Left ventricle myocardium inferior (tissue), 1 donor: ENCODE measurements at places on chromosomes 3 and 15. TPM values are rescaled to one million over a fixed set of nuclear protein-coding genes. Genes with fewer than 3 reads are reported as not detected.
A peak's percentile ranks its signal among the peaks of the same experiment; 100 is the strongest.

DNA sequence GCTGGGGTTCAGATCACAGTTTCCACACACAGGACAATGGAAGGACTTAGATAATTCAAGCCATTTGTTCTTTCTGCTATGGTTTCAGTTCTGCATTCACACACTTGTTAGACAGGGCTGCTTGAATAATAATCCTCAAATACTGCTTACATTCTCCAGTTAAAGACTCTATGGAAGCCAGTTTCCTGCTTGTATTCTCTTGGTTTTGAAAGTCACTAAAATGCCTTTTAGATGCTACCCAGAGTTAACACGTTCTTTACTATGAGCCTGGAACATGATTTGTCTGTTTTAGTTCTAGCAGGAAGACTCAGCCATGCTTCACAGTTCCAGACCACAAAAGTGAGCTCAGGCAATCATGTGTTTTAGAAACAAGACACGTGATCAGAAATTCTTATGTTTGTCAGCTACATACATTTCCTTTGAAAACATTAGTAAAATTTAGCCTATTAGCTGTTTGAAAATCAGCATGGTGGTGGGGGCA, 152.4 kb downstream of the LEKR1 start:
- DNase-seq: no peak
- H3K4me3 ChIP-seq: no peak overlapping the region
- no peaks in the 10 kb centered on the region for H3K36me3 ChIP-seq
- H3K27ac ChIP-seq: no peak overlapping the region
- no peaks in the 10 kb centered on the region for H3K4me1 ChIP-seq

GRCh38 chr15:91807122-91807521, 46.4 kb upstream of the SLCO3A1 start:
- no peaks in the 10 kb centered on the region for H3K36me3 ChIP-seq
- no peak overlapping the region for H3K27ac ChIP-seq
- H3K27me3 ChIP-seq: no peaks in the 10 kb centered on the region
- no peak for DNase-seq

DNA sequence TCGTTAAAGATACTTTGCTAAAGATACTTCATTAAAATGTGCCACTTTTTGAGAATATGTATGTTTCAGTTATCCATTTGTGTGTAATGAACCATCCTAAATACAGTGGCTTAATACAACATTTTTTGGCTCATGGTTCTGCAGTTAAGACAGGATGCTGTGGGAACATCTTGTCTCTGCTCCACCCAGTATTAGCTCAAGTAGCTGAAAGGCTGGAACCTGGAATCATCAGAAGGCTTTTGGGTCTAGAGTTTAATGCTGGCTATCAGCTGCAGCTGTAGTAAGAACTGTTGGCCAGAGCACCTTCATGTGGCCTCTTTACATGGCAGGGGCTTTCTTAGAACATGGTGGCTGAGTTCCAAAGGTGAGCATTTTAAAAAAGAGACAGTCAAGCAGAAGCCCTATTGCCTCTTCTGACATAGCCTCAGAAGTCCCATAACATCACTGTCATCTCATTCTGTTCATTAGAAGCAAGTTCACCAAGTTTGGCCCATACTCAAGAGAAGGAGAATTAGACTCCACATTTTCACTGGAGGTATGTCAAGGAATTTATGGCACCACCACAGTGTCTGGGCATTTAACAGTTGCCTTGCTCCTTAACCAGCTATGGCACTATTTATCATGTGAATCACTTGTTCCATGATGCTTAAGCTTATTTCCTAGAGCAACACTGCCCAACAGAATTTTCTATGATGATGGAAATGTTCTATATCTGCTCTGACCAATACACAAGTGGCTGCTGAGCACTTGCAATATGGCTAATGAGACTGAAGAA, 70.4 kb upstream of the PDZRN3 start:
- no peaks in the 10 kb centered on the region for H3K27me3 ChIP-seq
- H3K36me3 ChIP-seq: no peaks in the 10 kb centered on the region
- H3K4me3 ChIP-seq: no peak overlapping the region
- H3K27ac ChIP-seq: no peak overlapping the region
- H3K4me1 ChIP-seq: no peaks in the 10 kb centered on the region

GRCh38 chr15:90885432-90886290, 1.4 kb downstream of the FES start:
- H3K4me1 ChIP-seq: peaks cover 60% of the 10 kb centered on the region
- no peaks in the 10 kb centered on the region for H3K27me3 ChIP-seq
- peak overlapping the region; percentile 81 for H3K4me3 ChIP-seq
- DNase-seq: peak; percentile 83
- H3K36me3 ChIP-seq: peaks cover 51% of the 10 kb centered on the region

- no peaks in the 10 kb centered on the region for H3K4me1 ChIP-seq
- no peaks in the 10 kb centered on the region for H3K36me3 ChIP-seq
- no peak overlapping the region for H3K4me3 ChIP-seq
- DNase-seq: no peak
- no peak overlapping the region for H3K27ac ChIP-seq
Measured at GRCh38 chr3:6416049-6416661, 444.8 kb upstream of the GRM7 start.

GRCh38 chr3:38601956-38602550, 47.4 kb downstream of the SCN5A start:
- H3K27me3 ChIP-seq: no peaks in the 10 kb centered on the region
- H3K4me1 ChIP-seq: no peaks in the 10 kb centered on the region
- no peak for DNase-seq
- no peak overlapping the region for H3K27ac ChIP-seq

DNA sequence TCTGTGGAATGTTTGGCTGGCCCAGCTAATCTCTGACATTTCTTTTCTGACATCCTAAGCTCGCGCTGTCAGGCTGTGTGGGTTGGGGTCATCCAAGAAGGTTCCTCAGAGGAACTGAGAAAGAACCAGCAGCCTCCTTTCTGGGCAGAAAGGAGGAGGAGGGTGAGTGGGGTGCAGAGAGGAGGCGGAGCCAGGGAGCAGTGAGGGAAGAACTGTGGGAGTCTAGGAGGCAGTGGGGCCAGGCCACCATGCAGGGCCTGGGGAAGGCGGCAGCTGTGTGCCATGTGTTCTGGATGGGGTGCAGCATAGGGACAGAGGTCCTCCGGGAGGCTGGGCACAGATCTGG, 5.3 kb downstream of the SEMA7A start:
- no peaks in the 10 kb centered on the region for H3K36me3 ChIP-seq
- no peak overlapping the region for H3K4me3 ChIP-seq
- peaks cover 14% of the 10 kb centered on the region for H3K27me3 ChIP-seq
- H3K27ac ChIP-seq: no peak overlapping the region

GRCh38 chr3:43729707-43730414, 39.1 kb downstream of the ABHD5 start:
- H3K27me3 ChIP-seq: no peaks in the 10 kb centered on the region
- no peak for DNase-seq
- no peak overlapping the region for H3K27ac ChIP-seq
- no peaks in the 10 kb centered on the region for H3K36me3 ChIP-seq
- H3K4me1 ChIP-seq: peaks cover 3% of the 10 kb centered on the region

The TIMP4 gene
- 12.3 TPM for total RNA-seq

DNA sequence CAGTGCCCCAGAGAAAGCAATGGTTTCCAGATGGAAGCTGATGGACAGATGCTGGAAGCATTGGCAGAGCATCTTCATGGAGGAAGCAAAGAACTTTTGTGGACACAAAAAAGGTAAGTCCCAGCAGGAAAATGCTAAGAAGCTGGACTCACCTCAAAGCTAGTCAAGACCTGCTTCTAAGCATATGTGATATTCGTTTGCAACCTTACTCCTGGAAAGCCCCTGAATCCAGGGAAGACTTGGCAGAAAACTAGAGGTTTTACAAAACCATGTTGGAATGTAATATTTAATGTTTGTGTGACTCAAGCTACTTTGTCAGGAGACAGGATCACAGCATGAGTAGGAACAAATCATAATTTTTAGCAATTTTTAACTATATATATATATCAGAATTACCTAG, 288.2 kb downstream of the BCHE start:
- H3K4me1 ChIP-seq: no peaks in the 10 kb centered on the region
- H3K27ac ChIP-seq: no peak overlapping the region
- no peaks in the 10 kb centered on the region for H3K36me3 ChIP-seq
- no peak for DNase-seq

The TMEM40 gene
- total RNA-seq: 4.5 TPM

DNA sequence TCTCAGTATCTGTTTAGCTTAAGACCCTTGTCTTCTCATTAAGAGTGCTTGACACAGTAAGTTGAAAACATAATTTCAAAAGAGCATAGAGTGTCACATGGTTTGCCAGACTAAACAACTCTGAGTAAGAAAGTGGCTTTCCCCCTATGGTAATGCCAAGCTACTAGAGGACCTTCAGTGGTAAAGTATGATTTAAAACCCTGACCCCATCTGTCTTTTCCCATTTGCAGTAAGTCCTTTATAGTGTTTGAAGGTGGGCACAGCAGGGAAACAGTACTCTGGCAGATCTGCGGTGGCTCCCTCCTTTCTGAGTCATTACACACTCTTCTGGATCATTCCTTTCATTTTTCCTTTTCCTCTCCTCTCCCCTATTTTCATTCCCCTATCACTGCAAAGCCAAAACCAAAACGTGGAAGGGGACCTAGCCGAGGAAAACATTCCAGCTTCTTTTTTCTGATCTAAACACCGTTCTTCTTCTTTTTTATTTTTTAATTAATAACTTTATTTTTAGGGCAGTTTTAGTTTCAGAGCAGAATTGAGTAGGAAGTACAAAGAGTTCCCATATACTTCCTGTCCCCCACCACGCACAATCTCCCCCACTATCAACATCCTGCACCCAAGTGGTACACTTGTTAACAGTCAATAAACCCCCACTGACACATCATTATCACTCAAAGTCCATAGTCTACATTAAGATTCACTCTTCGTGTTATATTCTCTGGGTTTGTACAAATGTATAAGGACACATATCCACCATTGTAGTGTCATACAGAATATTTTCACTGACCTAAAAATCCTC, 74.7 kb downstream of the PPARG start:
- H3K4me3 ChIP-seq: no peak overlapping the region
- DNase-seq: no peak
- peaks cover 5% of the 10 kb centered on the region for H3K4me1 ChIP-seq
- no peaks in the 10 kb centered on the region for H3K27me3 ChIP-seq
- no peak overlapping the region for H3K27ac ChIP-seq
- H3K36me3 ChIP-seq: no peaks in the 10 kb centered on the region

The PLA2G4D gene
- total RNA-seq: not detected

- no peaks in the 10 kb centered on the region for H3K4me1 ChIP-seq
- no peak for DNase-seq
- H3K36me3 ChIP-seq: no peaks in the 10 kb centered on the region
- H3K4me3 ChIP-seq: no peak overlapping the region
- H3K27me3 ChIP-seq: no peaks in the 10 kb centered on the region
Measured at GRCh38 chr15:95973566-95974256, 356.8 kb upstream of the NR2F2 start.

The CD80 gene
- not detected for total RNA-seq

DNA sequence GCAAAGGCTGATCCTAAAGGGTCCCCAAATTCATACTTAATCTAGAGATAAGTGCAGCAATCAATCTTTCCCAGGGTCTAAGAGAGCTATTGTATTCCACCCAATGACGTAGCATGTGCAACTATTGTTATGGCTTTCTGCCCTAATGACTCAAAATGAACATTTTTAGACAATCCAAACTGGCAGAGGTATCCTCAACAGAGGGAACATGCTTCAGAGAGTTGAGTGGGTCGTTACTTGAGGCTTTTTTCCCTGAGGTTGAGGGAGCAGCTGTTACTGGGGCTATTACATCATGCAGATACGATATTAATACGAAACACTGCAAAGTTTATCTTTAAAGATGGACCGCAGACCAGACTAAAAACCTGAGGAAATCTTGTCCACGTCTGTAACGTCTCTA, 278.3 kb upstream of the WNT5A start:
- no peak for DNase-seq
- H3K36me3 ChIP-seq: no peaks in the 10 kb centered on the region
- H3K27ac ChIP-seq: no peak overlapping the region
- no peak overlapping the region for H3K4me3 ChIP-seq
- H3K27me3 ChIP-seq: peaks cover 10% of the 10 kb centered on the region
- H3K4me1 ChIP-seq: no peaks in the 10 kb centered on the region

DNA sequence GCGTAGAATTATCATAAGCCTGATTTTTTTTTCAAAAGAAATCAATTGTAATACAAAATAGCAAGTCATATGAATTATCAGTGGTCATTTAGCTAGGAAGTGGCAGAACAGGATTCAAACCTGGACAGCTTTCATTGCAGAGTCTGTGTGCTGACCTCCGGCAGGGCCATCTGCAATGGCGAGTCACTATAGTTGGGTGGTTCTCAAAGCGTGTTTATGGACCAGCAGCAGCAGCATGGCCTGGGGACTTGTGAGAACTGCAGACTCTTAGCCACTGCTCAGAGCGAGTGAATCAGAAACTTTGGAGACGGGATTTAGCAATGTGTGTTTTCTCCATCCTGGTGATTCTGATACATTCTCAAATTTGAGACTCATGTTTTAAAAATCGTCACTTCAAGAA, 202.3 kb upstream of the SUCLG2 start:
- no peaks in the 10 kb centered on the region for H3K27me3 ChIP-seq
- no peak overlapping the region for H3K27ac ChIP-seq
- DNase-seq: no peak
- no peaks in the 10 kb centered on the region for H3K36me3 ChIP-seq

- no peak overlapping the region for H3K4me3 ChIP-seq
- DNase-seq: no peak
- no peaks in the 10 kb centered on the region for H3K27me3 ChIP-seq
- peak overlapping the region; percentile 78 for H3K27ac ChIP-seq
Measured at GRCh38 chr3:52041118-52041731, 15.1 kb downstream of the DUSP7 start.

DNA sequence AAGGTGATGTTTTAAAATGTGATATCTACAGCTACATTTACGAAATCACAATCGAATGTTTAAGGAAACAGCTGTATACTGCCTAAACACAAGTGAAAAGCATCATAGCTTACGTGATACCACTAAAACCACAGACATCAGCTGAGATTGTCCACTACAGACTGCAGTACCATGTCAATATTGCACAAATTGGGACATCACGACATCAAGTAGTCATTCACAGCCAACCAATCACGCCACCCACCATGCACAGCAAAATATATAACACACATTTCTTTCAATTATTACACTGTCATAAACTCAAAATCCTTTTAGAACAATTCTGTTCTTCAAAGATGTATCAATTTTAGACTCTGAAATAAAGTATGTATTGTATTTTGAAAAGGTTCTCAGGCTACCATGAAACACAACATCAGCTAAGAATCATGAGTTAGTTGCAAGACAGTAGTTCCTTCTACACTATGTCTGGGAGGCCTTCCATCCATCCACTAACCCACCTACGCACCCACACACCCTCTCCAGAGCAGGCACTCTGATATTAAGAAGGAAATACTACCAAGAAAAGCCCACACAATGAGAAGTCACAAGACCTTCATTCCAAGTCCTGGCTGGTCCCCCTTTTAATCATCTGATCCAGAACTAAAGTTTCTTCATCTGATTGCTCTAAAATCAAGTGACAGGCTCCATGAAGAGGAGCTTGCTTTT, 3.1 kb downstream of the DMXL2 start:
- no peak overlapping the region for H3K27ac ChIP-seq
- DNase-seq: no peak
- H3K36me3 ChIP-seq: no peaks in the 10 kb centered on the region
- peaks cover 26% of the 10 kb centered on the region for H3K4me1 ChIP-seq

GRCh38 chr15:34964277-34964676, 5.3 kb downstream of the AQR start:
- peaks cover 52% of the 10 kb centered on the region for H3K4me1 ChIP-seq
- no peak overlapping the region for H3K27ac ChIP-seq
- H3K36me3 ChIP-seq: peaks cover 50% of the 10 kb centered on the region
- H3K4me3 ChIP-seq: no peak overlapping the region
- no peaks in the 10 kb centered on the region for H3K27me3 ChIP-seq
